Effector CD8-positive, alpha-beta T cell (primary cell): ENCODE measurements at places on chromosomes 6 and 20.

GRCh38 chr6:148528292-148528691 is 185.7 kb downstream of the SASH1 start:
- no peak for DNase-seq

DNA sequence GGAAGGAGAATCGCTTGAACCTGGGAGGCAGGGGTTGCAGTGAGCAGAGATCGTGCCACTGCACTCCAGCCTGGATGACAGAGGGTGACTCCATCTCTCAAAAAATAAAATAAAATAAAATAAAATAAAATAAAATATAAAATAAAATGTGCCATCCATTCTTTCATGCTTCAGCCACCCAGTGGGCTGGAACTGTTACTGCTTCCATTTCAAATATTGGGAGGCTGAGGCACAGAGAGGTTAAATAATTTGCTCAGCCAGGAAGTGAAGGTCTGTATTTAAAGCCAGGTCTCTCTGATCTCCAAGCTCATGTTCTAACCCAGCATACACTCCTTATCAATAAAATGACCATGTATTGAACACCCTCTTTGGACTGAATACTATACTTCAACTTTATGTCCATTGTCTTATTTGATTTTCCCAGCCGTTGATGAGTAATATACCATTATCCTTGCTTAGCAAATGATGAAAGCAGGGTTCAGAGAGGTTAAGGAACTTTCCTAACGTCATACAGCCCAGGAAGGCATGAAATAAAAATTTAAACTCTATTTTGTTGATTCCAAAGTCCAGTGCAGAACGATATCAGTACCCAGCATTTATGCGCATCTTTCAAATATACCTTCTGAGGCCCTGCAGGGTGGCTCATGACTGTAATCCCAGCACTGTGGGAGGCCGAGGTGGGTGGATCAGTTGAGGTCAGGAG is 25.8 kb upstream of the SLC9A8 start:
- DNase-seq, result no peak

- DNase-seq, result no peak
Observed at GRCh38 chr6:11891547-11891946, 112.9 kb upstream of the ADTRP start.

- no peak for DNase-seq
Observed at GRCh38 chr6:1987640-1988039, 257.8 kb downstream of the GMDS start.

DNA sequence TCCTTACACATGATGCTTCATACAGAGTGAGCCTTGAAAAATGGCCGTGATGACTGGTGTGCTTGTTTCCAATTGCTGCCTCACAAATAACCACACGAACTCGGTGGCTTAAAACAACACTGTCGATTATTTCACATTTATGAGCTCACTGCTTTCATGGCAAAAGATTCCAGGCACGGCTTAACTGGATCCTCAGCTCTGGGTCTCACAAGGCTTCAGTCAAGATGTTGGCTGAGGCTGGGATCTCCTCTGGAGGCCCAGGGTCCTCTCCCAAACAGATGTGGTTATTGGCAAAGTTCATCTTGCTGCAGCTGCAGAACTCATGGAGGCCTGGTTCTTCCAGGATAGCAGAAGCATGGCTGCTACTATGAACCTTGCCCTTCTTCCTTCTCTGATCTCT is 144.6 kb downstream of the TFAP2C start:
- DNase-seq, result no peak

DNA sequence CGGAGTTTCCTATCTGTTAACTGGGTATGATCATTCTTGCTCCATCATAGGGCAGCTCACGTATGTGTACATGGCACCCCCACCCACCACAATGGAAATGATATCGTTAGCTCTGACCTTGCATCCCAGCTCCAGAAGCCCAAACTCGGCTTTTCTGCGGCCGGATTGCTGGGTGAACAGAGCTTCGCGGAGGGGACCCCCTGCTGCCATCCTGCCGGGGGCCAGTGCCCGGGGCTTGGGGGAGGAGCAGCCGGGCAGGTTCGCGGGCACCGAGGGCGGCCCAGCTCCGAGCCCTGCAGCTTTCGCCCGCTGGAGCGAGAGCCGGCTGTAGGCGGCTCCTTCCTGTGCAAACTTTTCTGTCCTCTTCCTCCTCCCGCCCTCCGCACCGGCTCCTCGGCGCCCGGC is 24.9 kb upstream of the FUCA2 start:
- DNase-seq, result no peak

DNA sequence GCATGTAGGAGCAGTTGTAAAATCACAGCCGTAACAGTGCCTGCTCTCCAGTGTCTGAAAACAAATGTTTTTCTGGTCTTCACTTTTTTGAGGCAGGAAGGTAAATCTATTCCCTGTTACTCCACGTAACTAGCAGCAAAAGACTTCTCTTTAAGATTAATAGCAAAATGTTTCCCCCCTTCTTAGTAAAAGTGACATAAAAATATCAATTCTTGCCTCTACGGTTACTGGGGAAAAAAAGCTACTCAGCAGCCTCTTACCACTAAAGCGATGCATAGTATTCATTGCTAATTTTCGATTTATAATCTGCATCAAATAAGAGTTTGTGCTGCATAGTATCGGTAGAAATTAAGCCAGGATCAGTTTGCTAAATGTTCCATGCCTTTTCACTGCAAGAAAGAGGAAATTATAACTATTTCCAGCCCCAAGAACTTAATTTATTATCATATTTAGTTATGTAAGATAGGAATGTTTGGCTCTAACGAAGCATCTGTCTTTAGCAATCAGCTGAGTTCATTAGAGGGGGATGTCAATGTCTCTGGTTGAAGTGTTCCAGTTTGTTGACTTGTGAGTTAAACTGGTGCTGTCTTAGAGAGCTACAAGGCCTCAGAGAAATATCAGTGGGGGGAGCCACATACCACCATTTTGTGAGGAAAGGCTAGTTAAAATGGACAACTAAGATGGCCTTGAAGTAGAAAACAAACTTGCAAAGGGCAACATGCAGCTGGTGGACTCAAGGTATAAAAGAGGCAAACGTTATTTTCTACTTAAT is 617 bp upstream of the TSPYL1 start:
- DNase-seq, result no peak

DNA sequence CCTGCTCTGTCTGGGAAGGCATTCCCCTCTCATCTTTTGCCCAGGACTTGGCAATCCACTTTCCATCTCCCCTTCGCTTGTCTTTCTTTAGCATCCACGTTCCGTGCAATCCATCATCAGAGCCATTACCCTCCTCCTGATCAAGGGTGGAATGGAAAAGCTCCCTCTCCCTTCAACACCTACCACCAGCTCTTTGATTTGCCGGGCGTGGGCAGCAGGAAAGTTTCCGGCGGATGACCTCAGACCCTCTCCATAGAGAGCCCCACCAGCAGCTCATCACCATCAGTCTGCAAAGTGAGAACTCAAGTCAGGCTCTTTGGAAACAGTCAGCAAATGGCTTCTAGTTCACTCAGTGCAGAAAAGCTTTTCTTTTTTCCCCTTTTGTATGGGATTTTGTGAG is 76.2 kb downstream of the TSHZ2 start:
- no peak for DNase-seq

GRCh38 chr6:157685596-157686280 is 137.3 kb upstream of the SNX9 start:
- DNase-seq, result no peak

GRCh38 chr20:36479938-36480337 is 61.4 kb upstream of the MYL9 start:
- DNase-seq, result no peak

- no peak for DNase-seq
Observed at GRCh38 chr6:17768388-17768787, 61.7 kb upstream of the NUP153 start.

- DNase-seq, result no peak
Observed at GRCh38 chr6:29925727-29926412, 16.5 kb upstream of the HLA-A start.

DNA sequence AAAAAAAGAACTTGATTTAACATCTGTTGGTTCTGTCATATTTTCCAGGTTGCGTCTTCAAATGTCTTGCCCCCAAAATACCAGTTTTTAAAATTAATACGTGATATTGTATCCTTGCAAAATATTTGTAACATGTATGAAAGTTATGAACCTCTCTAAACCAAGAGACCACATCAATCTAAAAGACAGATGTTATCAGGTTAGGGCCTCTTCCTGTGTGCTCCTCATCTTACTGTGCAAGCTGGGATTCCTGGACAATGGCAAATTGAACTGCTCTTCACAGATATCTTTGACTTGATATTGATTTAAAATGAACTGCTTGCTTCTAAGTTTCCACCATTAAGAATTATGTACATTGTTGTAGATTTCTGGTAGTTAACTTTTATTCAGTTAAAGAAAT is 9.6 kb downstream of the TMEM239 start:
- no peak for DNase-seq

- no peak for DNase-seq
Observed at GRCh38 chr6:40482532-40482931, 104.6 kb downstream of the LRFN2 start.

DNA sequence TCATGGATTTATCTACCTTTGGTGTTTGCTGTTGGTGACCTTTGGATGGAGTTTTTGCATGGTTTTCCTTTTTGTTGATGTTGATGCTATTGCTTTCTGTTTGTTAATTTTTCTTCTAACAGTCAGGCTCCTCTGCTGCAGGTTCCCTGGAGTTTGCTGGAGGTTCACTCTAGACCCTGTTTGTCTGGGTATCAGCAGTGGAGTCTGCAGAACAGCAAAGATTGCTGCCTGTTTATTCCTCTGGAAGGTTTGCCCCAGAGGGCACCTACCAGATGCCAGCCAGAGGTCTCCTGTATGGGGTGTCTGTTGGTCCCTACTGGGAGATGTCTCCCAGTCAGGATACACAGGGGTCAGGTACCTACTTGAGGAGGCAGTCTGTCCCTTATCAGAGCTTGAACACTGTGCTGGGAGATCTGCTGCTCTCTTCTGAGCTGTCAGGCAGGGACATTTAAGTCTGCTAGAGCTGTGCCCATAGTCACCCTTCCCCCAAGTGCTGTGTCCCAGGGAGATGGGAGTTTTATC is 9.2 kb upstream of the ZNF337 start:
- no peak for DNase-seq

DNA sequence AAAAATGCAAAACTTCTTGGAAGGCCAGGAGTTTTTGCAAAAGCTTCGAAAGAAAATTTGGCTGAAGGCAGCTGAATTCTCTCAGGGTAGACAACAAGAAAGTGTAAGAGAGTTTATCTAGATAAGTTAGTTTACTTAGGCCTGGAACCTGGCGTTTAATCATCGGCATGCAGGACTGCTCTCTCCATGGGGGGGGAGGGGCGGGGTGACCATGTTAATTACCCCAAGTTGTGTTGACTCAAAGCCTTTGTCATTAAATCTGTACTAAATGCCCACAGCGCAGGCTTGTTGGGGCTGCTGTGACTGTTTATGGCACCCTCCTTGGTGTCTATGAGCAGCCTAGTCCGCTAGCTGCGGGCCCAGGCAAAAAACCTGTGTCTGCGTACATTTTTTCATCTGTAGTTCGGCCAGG is 20.1 kb upstream of the ZNF451 start:
- no peak for DNase-seq

DNA sequence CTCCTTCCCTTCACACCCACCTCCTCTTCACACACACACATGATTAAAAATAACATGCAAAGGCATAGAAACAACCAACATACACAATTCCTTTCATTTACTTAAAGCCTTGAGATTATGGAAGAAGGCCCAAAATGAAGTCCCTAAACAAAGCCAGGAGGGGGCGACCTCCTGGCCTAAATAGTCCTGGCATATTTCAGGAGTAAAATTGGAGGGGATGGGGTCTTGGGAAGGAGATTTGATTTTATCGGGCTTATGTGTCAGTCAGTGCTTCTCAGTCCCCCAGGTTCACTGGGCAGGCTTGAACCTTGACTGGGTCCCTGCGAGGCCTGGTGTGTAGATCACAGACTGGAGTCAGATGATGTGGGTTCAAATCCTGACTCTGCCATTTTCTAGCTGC is 266.4 kb downstream of the SAMD5 start:
- DNase-seq, result no peak

GRCh38 chr6:31113861-31114540 is 599 bp upstream of the PSORS1C1 start:
- DNase-seq, result no peak

DNA sequence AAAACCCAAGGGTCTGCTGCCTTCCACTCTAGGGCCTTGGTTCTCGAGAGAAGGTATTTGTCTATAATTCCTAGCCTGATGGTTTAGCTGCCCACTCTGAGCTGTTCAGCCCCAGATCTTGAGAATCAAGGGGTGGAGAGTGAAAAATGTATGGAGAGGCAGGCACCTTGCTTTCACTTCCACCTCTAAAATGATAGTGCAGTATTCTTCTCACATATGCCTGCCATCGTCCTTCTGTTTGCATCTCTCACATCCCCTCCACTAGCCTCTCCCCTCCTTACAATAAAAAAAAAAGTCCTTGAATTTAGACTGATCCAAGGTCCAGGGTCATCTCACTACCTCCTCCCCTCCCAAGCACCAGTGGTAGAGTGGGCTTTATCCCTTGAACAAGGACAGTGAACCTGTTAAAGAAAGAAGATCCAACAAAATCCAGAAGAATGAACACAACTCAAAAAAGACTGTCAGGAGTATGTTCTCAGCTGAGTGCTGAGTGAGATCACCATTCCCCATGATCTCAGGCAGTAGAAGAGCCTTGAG is 104.2 kb downstream of the HIVEP1 start:
- no peak for DNase-seq

DNA sequence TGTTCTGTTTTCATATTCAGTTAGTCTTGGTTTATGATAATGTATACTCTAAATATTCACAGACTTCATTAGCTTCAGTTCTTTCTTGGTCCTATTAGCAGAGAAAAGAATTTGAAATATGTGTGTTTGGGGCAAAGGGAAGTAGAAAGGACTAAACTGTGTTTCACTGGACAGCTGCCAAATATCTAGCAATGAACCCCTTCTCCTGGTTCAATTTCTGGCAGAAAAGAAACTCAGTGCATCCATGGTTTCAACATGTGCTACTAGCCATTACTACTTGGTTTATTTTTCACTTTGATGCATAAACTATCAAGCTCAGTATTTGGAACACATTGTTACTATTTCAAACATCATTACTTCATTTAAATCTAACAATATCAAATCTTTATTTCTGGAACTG is 43.6 kb downstream of the FBXL4 start:
- no peak for DNase-seq

DNA sequence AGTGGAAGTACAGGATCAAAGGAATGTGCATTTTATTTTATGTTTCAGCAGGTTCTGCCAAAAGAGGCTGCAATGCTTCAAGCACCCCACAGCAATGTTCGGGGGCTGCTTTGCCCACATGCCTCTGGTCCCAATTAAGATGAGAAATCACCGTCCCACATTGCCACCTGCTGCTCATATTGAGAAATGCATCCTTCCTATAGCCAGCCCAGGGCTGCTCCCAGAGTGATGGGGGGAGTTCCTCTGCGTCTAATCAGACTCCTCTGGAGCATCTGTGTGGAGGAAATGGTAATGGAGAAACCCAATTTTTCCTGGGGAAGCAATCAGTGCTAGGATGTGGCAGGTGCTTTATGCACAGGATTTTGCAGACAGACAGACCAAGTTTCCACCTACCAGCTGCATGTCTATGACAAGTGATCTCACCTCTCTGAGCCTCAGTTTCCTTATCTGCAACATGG is 33.7 kb downstream of the PTGIS start:
- peak; percentile 24 for DNase-seq

GRCh38 chr6:159919800-159920199 is 29.0 kb downstream of the MAS1 start:
- DNase-seq, result no peak
